ENCODE measurements at places on chromosomes 16 and 17.

- DNase-seq: peak; percentile 82
Observed at GRCh38 chr16:47142821-47143676, 696 bp downstream of the NETO2 start.

DNA sequence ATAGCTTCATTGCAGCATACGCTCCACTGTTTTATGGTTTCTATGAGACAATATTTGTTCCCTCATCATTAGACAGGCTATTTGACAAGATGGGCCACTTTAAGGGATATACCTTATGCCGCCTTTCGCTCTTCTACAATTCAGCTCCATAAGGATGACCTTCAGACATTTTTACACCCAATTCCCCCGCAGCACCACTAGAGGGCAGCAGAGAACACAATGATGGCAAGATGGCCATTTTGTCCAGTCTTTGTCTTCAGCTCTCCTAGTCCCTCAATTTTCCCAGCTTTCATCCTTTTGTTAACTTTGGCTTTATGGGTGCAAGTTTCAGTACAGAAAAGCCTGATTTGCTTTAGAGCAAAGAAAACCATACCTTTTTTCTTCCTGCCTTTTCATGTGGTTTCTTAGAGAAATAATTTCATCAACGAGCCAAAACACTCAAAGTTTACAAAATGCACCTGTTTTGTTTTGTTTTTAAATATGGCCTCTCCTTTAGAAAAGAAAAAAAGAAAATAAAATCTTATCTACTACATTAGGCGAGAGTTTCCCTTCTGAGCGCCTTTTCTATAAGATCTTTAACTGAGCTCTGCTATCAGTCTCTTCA lies 355.3 kb downstream of the TOX3 start:
- DNase-seq: peak; percentile 87

DNA sequence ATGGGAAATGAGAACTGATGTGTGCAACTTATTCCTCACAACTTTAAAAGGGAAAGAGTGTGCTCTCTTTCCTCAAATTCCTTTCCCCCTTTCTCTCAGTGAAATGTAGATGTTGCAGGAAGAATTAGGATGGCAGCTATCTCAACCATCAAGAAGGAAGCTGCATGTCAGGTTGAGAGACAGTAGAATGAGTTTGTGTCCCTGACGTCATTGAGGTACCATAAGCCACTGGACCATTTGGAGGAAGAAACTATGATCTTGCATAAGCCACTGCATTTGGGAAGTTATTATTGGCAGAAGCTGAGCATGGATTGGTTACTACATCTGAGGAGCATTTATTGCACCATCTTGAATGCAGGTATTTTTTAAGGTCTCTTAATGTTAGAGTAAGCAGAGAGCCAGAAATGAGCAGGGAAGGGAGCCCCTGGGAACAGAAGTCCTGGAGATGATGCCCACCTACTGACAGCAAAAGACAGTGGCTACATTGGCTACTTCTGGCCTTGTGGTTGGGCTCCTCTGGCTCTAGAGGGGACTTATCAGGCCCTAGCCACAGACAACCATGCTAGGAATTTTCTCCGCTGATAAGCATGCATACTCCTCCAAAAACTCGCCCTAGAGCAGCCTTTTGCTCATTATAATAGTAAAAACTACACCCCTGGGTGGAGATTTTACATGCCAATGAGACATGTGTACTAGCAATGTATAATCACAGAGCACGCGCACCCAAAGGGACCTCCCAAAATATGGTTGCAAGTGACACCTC lies 249.0 kb upstream of the SALL1 start:
- no peak for DNase-seq

GRCh38 chr16:84259691-84260090 lies 19.9 kb upstream of the KCNG4 start:
- no peak for DNase-seq

DNA sequence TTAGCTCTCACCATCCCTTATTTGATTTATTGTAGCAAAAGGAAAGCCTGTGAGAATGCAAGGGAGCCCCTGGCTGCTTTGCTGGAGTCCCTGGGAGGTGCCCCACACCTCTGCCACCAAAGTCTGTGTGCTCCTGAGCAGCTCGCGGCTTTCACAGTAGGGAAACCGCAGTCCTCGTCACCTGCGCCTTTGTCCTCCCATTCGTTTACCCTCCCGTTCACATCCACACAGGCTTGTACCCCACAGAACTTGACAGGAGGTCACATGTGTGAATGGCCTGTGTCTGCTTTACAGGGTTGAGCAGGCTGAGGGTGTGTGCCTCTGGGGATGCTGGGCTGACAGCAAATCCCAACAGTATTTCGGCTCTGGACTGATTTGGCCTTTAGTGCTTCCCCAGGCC lies 152.5 kb downstream of the LGALS9B start:
- no peak for DNase-seq

- peak; percentile 77 for DNase-seq
Observed at GRCh38 chr16:68086336-68086841, 1.2 kb downstream of the NFATC3 start.

- DNase-seq: no peak
Observed at GRCh38 chr17:66337268-66337667, 34.9 kb downstream of the PRKCA start.

DNA sequence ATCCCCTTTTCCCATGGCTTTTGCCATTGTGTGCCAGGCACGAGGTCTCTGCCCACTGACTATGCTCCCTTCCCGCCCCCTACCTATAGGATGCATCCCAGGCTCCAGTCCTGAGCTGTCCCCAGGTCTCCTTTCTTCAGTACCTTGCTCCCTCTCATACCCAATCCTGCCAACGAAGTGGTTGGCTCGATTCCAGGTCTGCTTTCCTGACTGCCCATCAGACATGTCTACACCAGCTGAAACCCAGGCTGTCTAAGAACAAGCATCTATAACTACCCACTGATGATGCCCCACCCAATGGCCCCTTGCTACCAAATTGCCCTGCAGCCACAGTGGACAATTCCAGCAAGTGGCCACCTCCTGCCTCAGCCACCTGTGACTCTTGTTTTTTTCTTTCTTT lies 479.1 kb downstream of the SOX9 start:
- DNase-seq: no peak

GRCh38 chr16:430904-431303 lies 5.5 kb downstream of the RAB11FIP3 start:
- no peak for DNase-seq

DNA sequence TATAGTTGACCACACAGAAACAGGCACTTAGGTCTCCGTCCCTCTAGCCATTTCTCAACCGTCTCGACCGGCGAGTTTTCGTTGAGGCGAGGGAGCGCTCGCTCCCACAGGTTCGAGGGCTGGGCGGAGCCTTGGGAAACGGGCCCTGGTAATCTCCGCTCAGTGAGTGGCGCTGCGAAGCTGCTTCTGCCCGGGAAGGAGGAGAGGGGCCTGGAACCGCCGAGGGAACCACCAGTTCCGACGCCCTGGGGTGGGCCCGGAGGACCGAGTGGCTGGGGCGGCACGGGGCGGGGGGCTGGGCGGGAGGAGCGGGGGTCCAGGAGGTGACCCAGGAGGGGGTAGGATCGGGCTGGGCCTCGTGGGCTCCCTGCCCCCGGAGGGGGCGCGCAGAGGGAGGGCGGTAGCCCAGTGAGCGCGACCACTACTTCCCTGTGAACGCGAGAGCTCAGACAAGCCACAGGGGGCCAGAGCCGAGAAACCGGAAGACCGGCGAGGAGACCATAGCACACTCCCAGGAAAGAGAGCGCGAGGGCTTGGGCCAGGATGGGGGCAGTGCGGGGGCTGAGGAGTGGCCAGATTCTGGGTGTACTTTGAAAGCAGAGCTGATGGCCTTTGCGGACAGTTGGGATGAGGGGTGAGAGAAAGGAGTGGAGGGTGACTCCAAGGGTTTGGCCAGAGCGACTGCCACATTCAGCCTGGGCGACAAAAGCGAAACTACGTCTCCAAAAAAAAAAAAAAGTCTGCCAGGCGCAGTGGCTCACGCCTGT lies 29.9 kb upstream of the ARL4D start:
- peak; percentile 59 for DNase-seq

- no peak for DNase-seq
Observed at GRCh38 chr17:38873640-38874380, 4.0 kb downstream of the LASP1 start.

- DNase-seq: no peak
Observed at GRCh38 chr16:2039274-2040031, 8.2 kb downstream of the NTHL1 start.

GRCh38 chr17:2253768-2254406 lies 49.7 kb downstream of the SMG6 start:
- no peak for DNase-seq

DNA sequence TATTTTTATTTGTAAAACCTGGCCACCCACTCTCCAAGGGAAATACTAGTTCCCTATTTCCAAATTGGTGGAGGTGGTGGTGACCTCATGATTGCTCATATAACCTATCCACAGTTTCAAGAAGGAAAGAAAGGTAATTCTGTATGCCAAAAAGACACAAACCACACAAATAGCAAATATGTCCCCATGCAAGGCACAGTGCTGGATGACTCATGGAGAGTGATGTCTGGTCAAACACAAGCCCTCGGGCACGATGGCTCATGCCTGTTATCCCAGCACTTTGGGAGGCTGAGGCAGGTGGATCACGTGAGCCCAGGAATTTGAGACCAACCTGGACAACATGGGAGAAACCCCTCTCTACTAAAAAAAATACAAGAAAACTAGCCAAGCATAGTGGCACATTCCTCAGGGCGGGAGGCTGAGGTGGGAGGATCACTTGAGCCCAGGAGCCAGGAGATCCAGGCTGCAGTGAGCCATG lies 64.2 kb downstream of the GNA13 start:
- DNase-seq: no peak

DNA sequence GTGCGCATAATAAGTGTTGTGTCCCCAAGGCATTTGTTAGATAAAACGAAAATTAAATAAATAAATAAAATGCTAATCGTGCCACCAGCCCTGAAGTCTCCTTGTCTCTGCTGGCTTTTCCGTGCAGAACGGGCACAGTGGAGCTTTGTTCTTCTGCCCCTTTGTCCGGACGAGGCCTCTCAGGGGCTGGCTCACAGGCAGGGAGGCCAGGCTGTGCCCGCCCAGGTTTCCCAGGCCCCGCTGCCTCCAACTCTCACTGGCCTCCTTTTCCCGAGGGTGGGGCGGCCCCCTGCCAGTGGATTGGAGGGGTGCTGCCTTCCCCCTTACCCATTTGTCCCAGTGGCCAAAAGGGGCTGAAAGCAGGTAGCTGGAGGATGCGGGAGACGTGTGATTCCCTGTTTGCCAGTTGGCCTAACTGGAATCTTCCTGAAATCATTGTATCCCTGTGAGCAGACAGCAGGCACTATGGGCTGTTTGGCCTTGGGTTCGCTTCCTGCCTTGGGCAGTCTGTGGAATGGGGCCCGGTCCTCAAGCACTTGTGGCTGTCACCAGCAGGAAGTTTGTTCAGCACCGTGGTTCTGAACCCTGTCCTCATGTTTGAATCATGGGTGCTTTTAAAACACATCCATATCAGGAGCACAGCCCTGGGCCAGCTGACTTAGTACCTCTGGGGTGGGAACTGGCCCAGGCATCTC lies 64.4 kb downstream of the KSR1 start:
- peak; percentile 65 for DNase-seq

- no peak for DNase-seq
Observed at GRCh38 chr17:63945784-63946439, 13.8 kb upstream of the CD79B start.

DNA sequence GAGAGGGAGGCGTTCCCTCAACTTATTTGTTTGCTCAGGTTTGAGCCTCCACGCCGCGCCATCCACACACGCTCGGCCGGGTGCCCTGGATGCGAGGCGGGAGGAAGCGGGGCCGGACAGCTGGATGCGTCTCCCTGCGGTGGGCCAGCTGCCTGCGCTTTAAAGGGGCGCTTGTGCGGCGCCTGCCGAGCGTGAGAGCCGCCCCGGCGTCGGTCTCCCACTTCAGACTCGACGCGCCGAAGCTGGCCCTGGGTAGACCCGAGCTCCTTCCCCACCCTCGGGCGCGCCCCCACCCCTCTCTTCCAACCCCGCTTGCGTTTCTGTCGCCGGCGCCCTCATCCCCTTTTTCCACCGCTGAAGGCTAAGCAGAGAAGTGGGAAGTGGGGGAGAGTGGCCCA lies 527 bp upstream of the CHAD start:
- DNase-seq: no peak

GRCh38 chr17:40124279-40125141 lies 2.7 kb downstream of the MSL1 start:
- DNase-seq: no peak

DNA sequence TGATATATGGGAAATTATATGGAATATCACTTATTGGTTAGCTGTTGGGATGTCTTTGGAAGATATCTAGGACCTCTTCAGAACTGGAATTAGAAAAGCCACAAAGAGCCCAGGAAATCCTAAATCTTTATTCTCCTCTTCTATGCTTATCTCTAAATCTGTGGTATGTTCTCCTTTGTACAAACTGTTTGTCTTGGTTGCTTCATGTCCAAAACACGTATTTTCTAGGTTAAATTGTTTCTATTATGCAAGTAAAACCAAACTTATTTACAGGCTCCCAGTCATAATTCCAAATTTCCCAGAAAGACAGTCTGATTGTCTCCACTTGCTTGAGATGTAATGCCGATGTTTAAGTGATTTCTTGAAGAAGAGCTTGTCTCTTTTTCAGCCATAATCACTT lies 650.9 kb downstream of the CDH11 start:
- DNase-seq: no peak

- DNase-seq: no peak
Observed at GRCh38 chr16:20948444-20948843, 47.9 kb downstream of the LYRM1 start.

DNA sequence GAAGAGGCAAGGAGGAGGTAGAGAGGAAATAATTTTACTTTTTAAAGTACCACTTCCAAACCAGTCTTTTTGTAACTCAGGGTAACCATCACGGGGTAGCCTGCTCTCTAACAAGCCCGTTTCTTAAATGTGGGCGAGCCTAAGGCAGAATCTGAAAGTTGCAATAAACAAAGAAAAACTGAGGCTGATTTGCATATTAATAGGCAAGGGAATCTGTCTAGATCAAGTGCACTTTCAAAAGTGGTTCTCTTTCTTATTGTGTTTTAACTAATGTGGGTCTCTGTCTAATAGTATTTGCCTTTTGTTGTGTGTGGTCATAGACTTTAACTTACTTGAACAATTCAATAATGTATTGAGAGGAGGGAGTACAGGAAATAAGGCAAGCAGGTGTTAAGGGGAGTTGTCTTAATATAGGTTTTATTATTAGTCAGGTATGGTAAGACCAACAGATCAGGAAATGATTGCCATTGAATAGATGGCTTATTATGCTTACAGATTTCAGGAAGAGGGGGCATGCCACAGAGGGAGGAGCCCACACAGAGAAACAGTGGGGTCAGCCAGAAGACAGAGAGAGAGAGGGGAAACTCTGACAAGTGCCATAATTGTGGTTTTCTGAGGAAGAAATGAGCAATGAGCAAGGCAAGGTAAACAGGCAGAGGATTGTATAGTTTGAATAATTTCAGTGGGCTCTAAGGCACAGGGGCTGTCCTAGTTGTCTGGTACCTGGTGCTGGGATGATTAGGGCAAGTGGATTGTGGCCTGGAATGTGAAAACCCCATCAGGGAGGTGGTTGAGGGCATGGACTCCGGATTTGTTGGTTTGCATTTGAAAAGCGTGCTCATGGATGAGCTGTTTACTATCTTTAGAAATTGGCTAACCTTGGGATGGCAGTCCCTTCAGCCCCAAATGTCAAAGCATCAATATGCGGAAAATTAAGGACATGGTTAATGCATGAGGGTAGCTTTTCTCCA lies 237.2 kb downstream of the TOX3 start:
- peak; percentile 10 for DNase-seq

- no peak for DNase-seq
Observed at GRCh38 chr17:56545106-56545505, 48.4 kb upstream of the NOG start.
